ENCODE measurements at places on chromosomes 13 and 19.

GRCh38 chr19:36257520-36257876 lies 42.6 kb downstream of the ZNF146 start:
- DNase-seq: no peak

GRCh38 chr13:28653111-28653510 lies 5.8 kb upstream of the POMP start:
- DNase-seq: no peak

- DNase-seq: no peak
Measured at GRCh38 chr13:48896312-48896711, 79.4 kb upstream of the FNDC3A start.

DNA sequence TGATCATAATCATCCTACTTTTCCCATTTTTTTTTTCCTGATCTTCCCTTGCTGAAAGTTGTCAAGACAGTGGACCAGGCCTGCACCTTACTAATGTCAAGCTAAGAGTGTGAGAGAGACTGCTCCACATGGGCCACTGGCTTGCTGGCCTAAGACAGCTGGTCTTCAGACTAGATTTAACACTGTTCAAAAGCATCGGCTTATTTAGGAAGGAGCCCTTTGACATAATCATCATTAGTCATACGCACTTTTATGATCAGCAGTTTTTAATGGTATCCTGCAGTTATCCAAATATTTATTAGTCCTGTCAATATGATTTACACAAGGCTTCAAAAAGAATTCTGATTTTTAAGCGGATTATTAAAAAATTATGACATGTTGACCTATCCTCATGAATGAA lies 270.6 kb downstream of the DNAJC15 start:
- no peak for DNase-seq

All from stimulated activated CD4-positive, alpha-beta T cell treated with anti-CD3 and anti-CD28 coated beads, Interleukin-15, amount 100 ng/mL, for 24 hours (primary cell).